ENCODE measurements at places on chromosomes 5 and 9.

DNA sequence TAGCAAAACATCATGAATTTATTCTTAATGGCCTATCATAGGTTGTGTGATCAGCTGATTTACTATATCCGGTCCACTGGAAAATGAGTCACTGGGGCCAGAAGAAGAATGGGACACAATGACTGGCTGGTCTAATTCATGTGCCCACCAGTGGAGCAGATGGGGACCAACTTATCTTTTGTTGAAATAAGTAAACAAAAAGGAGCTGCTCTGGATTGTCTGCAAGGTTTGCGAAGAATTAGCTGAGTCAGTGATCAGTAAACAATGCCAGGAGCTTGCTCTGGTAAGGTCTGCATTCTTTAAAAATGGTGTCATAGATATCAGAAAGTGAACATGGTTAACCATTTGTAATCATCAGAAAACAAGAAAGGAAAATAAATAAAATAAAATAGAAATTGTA lies 128.0 kb downstream of the RASEF start:
- no peak for DNase-seq

- no peak for DNase-seq
Observed at GRCh38 chr9:93596399-93596798, 20.0 kb downstream of the PHF2 start.

DNA sequence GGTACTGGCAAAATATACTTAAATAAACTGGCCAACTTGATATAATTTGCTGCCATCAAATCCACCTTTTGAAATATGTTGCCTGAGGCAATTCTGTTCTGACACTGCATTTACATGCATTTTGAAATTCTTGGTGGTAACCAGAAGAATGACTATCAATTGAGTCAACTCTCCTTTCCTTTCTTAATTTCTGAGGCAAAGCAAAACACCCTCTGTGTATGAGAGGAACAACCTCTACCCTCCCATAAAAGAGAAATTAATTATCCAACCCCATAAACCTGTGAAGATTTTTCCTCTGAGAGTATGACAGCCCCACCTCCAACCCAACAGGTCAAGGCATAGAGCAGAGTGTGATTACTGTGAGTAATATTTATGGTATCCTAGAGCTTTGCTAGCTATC lies 286.8 kb downstream of the NR2F1-AS1 start:
- DNase-seq, result no peak

DNA sequence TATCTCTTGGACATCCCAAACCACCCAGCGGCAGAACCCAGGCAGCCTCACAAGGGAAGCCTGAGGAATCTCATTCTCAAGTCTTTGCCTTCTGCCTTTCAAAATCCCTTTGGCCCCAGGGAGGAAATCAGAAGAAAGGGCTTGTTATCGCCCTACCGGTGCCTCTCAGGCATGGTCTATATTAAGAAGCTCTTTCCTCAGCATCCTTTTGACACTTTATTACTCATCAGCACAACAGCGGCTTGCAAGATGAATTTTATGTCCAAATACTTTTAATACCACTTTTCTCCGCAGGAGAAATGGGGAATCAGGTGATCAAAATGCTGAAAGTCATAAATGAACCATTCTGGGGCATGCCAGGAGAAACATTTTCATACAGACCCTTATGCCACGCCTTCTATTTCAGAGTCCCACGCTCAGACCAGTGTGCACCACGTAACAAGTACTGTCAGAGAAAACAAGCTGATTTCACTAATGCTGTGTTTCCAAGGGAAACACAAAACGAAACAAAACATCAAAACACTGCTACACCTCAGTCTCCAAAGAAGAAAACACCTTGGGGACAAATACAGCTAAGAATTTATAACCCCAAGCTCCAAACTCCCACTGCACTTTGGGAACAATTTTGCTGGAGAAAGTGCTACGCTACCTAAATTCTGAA lies 30.0 kb downstream of the RAPGEF1 start:
- DNase-seq, result no peak

DNA sequence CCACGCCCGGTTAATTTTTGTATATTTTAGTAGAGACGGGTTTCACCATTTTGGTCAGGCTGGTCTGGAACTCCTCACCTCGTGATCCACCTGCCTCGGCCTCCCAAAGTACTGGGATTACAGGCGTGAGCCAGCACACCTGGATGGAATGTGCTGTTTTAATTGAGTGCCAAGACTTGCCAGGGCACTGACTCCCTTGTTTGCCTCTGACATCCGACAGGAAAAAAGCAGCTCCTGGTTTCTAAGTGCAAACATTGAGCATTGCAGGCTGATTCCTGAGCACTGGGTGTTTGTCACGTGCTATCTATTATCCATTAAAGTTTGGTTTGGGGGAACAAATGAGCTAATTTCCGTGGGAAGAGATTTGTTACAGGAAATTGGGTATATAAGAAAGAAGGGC lies 70.6 kb upstream of the CKMT2 start:
- no peak for DNase-seq

- DNase-seq, result no peak
Observed at GRCh38 chr5:15004506-15004905, 132.9 kb upstream of the ANKH start.

All from stimulated activated CD8-positive, alpha-beta memory T cell treated with anti-CD3 and anti-CD28 coated beads, Interleukin-7, amount 100 ng/mL, for 48 hours (primary cell).